ENCODE measurements at places on chromosomes 6 and 20. TPM values are rescaled to one million over a fixed set of nuclear protein-coding genes. Genes with fewer than 3 reads are reported as not detected.

Gene RGS17
- polyA plus RNA-seq: 0.27 TPM

Gene SLC12A5
- polyA plus RNA-seq: not detected

Gene HLA-DRA
- polyA plus RNA-seq: 43.0 TPM

Gene PTK7
- polyA plus RNA-seq: 0.23 TPM

Gene FAM209B
- polyA plus RNA-seq: 0.79 TPM

Gene SAMD5
- 0.04 TPM for polyA plus RNA-seq

Gene TRAPPC3L
- polyA plus RNA-seq: 0.06 TPM

DNA sequence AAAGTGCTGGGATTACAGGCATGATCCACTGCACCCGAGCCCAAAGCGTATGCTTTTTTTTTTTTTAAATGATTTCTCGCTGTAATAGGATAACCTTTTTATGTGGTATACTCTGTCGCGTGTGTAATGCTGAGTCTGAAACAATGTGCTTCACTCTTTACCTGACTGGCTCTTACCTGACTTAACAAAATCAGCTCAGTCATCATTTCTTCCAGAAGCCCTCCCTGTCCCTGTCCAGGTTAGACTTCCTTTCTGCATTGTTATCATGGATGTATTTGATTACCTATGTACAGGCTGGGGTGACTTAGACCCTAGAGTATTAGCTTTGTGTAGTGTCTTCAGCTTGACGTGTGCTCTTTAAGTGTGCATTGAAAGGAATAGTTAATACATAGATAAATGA lies 67.1 kb downstream of the NCOA7 start:
- no peak for DNase-seq
- no peaks in the 10 kb centered on the region for H3K27me3 ChIP-seq
- H3K36me3 ChIP-seq: no peaks in the 10 kb centered on the region
- no peak overlapping the region for H3K27ac ChIP-seq

DNA sequence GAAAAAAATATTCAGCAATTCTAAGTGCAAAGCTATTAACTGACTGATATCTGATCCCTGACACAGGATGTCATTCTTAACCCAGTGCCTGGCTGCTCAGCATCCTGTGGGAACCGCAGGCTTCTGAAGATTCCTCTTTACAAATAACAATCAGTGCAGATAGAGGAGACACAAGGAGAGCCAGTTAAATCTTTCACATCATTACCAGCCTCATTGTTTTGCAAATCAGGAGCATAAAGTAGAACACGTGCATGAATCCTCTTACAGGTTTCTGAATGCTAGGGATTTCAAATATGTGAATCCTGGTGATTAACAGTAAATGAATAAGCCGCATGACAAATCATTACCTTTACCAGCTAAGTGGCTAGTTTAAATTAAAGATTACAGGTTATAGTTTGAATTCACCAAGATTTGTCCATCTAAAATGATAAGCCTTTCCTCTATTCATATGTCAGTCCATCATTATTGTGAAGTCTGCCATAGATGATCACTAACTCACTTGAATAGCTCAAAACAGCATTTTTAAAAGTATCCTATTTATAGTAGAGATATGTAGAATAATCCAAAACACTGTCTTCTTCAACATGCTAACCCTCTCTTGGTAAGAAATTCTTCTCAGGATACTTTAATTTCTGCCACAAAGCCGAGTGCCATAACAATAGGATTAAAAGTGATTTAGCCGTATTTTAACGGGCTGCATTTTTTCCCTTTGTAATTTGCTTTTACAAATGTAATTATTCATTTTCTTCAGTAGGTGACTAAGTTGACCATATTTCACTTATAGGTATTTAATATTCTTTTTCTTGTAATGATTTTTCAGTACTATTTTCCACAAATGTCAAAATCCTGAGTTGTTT lies 367.3 kb upstream of the EPHA7 start:
- H3K27ac ChIP-seq: no peak overlapping the region
- H3K36me3 ChIP-seq: no peaks in the 10 kb centered on the region
- H3K4me1 ChIP-seq: no peaks in the 10 kb centered on the region
- DNase-seq: no peak

- no peak overlapping the region for H3K27ac ChIP-seq
- H3K4me1 ChIP-seq: no peaks in the 10 kb centered on the region
- H3K27me3 ChIP-seq: no peaks in the 10 kb centered on the region
Measured at GRCh38 chr20:5636841-5637240, 113.4 kb upstream of the SHLD1 start.

GRCh38 chr6:165584541-165584940 lies 78.5 kb downstream of the PDE10A start:
- H3K4me1 ChIP-seq: no peaks in the 10 kb centered on the region
- no peaks in the 10 kb centered on the region for H3K36me3 ChIP-seq
- no peaks in the 10 kb centered on the region for H3K27me3 ChIP-seq
- DNase-seq: no peak
- no peak overlapping the region for H3K27ac ChIP-seq

DNA sequence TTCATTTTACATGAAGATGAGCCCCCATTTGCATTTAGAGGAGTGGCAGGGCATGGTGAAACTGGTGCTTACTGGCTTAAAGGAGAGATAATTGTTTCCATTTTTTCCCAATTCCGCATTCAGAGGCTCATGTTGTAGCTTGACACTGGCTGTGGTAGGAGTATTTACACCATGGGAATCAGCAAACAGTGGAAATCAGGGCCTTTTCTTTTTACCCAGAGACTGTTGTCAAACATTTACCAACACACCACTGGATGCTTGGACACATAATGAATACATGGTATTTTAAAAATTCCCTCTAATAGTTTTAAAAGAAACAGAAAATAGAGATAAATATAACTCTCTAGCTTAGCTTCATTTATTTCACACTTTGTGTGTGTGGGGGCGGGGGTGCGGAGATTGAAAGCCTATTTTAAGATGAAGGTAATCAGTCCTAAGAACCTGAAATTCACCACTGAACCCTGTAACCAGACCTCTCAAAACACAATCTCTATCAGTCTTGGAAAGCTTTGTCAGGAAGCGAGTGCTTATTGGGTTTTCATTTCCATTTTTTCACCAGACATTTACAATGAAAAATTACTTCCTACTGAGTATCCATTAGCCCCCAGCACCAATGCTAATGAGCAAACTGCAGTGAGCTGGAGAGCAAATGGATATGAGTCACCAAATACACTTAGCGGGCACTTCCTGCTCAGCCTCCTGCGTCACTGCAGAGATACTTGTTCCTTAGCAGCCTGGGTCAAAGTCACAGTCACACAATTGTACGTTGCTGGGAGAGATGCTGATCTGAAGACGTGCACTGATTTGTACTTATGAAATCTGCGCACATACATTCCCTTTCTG lies 532.0 kb downstream of the BCKDHB start:
- DNase-seq: peak; percentile 13
- no peaks in the 10 kb centered on the region for H3K4me1 ChIP-seq
- H3K27me3 ChIP-seq: no peaks in the 10 kb centered on the region
- no peak overlapping the region for H3K27ac ChIP-seq
- H3K4me3 ChIP-seq: no peak overlapping the region

- H3K4me1 ChIP-seq: no peaks in the 10 kb centered on the region
- DNase-seq: no peak
- no peaks in the 10 kb centered on the region for H3K36me3 ChIP-seq
- no peak overlapping the region for H3K4me3 ChIP-seq
Measured at GRCh38 chr6:126300735-126301134, 39.2 kb upstream of the CENPW start.

GRCh38 chr6:127148511-127148910 lies 30.0 kb downstream of the RSPO3 start:
- peak; percentile 50 for DNase-seq
- H3K27ac ChIP-seq: peak overlapping the region; percentile 64
- H3K4me3 ChIP-seq: peak overlapping the region; percentile 15
- no peaks in the 10 kb centered on the region for H3K36me3 ChIP-seq
- peaks cover 31% of the 10 kb centered on the region for H3K4me1 ChIP-seq
